Erythroblast (primary cell): ENCODE measurements at places on chromosomes 3 and 15.

DNA sequence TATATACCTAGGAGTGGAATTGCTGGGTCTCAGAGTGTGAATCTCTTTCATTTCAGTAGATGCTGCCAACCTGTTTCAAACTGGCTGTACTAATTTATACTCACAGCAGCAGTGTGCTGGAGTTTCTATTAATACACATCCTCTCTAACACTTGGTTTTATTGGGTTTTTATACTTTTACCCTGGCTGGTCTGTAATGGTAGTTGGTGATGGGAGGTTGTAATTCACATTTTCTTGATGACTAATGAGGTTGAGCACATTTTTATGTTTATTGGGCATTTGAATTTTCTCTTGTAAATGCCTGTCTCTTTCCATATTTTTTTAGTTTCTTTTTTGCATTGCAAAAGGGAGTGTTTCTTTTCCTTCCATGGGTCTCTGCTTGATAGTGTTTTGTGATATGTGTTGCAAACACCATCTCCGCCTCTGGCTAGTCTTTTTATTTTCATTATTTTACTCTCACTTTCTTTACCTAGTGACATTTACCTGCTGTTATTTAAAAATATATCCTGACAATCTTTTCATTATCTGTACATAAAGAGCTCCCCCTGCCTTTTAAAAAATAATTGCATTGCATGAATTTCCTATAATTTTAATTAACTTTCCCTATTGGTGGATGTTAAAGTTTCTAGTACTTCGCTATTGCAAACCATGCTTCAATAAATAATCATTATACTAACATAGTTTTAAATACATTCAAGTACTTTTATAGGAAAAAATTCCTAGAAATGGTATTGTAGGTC, 49.0 kb upstream of the GCNT3 start:
- DNase-seq = no peak

DNA sequence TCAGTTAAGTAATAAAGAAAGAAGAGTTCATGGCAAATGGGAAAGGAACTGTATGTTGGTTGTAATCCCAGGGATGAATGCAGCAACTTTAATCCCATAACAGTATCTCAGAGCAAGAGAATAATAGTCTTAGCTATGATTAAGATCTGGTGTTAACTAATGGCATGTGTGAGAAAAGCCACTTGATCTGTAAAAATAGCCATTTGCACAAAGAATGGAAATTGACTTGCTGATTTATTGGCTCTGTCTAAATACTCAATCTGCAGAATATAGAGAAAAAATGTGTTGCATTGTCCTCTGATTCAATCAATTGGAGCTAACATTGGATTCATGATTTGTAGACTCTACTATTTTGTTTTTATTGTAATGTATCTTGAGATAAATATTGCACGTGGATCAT, 987.0 kb downstream of the NSUN3 start:
- DNase-seq = no peak

DNA sequence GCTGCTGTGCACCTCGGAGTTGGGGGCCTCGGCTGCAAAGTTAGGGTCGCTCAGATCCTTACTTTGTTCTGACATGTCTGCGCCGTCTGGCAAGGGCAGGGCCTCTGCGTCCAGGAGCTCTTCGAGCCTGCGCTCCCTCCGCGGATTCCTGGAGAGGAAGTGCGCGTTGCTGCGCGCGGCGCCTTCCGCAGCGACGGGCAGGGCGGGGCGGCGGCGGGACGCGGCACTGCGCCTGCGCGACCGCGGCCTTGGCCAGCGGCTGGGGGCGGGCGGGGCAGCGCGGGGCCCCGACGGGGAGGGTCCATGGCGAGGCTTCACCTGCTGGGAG, at the start of gene NDN:
NDN (minus strand) TSS at position 163 of the 328 bp plus-strand sequence; CDS start at position 75, 88 bp downstream.
- no peak for DNase-seq

- no peak for DNase-seq
Measured at GRCh38 chr15:90814191-90814821, 54.1 kb upstream of the FURIN start.

DNA sequence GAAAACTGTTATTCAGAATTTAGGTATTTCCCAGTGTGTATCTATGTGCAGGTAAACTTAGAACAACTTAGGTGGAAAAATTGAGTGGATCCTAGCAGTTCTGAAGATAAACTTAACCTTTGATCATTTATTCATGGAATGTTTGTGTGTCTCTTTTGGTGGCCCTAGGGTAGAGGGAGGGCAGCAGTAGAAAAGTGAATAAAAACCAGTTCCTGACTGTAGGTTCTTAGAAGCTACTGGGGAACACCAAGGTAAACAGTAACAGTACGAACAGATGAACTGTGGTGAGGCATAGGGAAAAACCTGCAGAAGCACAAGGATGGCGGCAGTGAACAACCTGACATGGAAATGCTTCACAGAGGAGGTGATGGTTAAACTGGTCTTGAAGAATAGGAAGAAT, 2.5 kb downstream of the SNRK start:
- DNase-seq = no peak

- DNase-seq = no peak
Measured at GRCh38 chr3:103393395-103394186, 958.8 kb downstream of the ZPLD1 start.

GRCh38 chr15:40695469-40695890, 506 bp downstream of the RAD51 start:
- peak; percentile 87 for DNase-seq

DNA sequence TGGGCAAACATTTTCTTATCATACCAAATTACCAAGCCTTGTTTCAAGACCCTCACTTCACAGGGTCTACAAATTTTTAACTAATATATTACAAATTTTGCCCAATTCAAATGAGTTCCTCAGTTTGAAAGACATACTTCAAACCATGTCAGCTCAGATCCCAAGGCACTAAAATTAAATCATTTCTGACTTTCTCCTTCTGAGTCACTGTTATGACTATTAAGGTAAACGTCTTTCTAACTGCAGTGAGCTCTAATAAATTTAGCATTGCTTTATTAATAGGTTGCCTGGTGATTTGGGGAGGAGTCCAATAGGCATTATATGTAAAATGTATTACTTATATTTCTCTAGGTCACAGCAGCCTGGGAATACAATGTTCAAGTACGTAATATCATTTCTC, 158.2 kb upstream of the ARHGEF26 start:
- no peak for DNase-seq

- DNase-seq = no peak
Measured at GRCh38 chr15:46278486-46279090, 643.8 kb downstream of the SQOR start.

GRCh38 chr3:126155819-126156218, 24.6 kb downstream of the ALDH1L1 start:
- DNase-seq = no peak

GRCh38 chr3:102605153-102605552, 170.3 kb downstream of the ZPLD1 start:
- DNase-seq = peak; percentile 1

DNA sequence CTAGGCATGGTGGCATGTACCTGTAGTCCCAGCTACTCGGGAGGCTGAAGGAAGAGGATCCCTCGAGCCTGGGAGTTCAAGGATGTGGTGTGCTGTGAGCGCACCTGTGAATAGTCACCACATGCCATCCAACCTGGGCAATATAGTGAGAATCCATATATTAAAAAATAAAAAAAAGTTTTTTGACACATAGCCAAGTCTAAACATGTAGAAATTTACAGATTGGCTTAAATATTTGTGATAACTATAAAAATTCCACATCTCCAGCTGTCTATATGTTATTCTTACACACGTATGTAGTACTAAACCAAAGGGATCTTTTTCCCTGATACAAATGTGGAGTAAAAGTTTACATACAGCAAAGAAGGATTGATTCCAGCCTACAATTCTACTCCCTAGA, 119.7 kb downstream of the CNTN4 start:
- DNase-seq = no peak

DNA sequence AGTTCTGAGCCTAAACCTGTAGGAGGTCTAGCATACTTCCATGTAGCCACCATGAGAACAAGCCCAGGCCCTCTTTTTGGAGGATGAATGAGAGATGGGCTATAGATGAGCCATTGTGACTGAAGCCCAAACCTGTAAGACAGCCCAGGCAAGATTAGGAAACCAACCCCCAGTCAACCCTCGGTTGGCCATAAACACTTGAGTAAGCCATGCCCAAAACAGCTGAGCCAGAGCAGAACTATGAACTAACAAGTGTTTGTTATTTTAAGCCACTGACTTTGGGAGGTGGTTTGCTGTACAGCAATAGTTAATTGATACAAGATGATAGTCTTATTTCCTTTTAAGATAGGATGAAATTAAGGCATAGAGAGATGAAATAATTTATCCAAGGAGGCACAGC, 12.4 kb upstream of the CPNE4 start:
- no peak for DNase-seq

DNA sequence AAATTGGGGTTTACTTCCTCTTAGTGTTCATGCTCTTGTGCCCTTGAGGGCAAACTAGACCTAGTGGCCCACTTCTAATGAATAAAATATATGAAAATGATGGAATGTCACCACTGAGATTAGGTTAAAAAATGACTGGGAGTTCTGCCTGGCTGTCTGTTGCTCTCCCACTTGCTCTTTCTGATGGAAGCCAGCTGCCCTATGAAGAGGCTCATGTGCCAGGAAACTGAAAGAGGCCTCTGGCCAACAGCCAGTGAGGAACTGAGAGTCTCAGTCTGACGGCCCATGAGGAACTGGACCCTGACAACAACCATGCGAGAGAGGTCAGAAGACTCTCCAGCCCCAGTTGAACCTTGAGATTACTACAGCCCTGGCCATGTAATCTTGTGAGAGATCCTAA, 107.1 kb upstream of the FHIT start:
- DNase-seq = no peak

DNA sequence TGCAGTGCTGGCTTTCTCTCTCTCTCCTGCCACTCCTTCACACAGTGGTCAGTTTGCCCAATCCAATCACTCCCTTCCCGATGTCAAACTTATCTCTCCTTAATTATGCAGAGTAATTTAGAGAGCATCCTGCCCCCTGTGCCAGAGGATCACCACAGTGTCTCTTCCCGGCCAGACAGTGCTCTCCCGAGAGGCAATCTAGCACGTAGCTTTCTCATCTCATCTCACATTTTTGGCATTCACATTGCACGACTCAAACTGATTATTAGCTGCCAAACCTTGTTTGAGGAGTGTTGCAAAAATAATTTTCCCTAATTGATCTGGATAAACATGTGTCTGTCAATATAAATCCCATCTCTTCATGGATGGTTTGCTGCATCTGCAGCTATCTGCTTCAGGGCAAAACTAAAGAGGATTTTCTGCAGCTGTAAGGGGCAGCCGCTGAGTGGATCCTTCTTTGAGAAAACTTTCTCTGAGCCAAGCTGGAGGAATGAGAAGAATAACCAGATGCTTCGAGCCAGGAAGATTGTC, 37.8 kb downstream of the SSUH2 start:
- no peak for DNase-seq

- DNase-seq = no peak
Measured at GRCh38 chr3:47985381-47985780, 30.8 kb downstream of the MAP4 start.

GRCh38 chr3:194985031-194985578, 285.9 kb downstream of the XXYLT1 start:
- DNase-seq = no peak

- no peak for DNase-seq
Measured at GRCh38 chr3:163266731-163267130, 1770.1 kb downstream of the OTOL1 start.

- no peak for DNase-seq
Measured at GRCh38 chr3:177347611-177348010, 150.3 kb upstream of the TBL1XR1 start.

DNA sequence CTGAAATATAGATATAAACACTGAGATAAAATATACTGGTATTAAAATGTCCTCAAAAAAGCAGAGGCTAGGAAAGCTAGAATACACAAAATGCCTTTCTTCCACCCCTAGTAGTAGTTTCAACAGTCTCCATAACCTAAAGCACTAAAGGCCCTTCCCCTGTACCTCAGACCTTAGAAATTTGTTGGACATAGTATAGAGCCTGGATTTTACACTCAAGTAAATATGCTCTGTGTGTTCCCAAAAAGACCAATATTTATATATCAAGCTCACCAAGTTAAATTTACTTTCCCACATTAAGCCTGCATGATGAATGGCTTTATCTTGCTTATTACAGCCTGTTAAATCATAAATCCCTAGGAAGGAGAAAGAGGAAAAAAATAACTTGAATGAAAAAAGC, 378.7 kb upstream of the AZI2 start:
- no peak for DNase-seq

GRCh38 chr3:44555723-44556122, 730 bp downstream of the ZKSCAN7 start:
- DNase-seq = no peak

DNA sequence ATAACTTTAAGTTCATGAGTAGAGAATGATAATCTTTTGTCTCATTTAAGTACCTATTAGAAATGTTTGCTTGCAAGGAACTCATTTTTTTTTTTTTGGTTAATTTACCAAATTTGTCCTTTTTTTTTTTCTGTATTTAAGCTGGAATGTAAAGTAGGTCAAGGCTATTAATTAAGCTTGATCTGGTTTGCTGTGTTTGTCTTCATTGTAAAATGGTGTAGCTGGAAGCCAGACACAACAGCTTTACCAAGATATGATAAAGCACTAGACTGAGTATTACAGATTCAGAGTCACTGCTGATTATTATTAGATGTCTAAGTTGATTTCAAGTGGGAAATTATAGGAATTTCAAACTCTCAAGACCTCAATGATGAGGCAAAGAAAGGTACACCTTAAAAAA, 15.0 kb upstream of the ZPLD1 start:
- DNase-seq = no peak

DNA sequence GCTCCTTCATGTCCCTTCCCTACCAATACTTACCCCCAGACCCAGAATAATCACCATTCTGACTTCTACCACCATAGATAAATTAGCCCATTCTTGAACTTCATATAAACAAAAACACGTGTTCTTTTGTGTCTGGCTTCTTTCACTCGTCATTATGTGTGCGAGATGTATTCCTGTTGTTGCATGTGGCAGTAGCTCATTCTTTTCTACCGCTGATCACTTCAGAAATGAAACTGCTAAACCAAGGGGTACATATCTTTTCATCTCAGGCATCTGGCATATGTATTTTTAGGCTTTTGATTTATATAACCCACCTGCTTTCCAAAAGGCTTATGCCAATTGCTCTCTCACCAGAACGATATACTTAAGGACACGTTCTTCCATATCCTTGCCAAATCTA, 13.8 kb upstream of the SCG3 start:
- DNase-seq = no peak

- no peak for DNase-seq
Measured at GRCh38 chr3:104687362-104687761, 679.3 kb upstream of the ALCAM start.

- DNase-seq = no peak
Measured at GRCh38 chr3:27533261-27533607, 49.0 kb upstream of the SLC4A7 start.

GRCh38 chr15:34114215-34114614, 12.3 kb downstream of the PGBD4 start:
- DNase-seq = no peak

- no peak for DNase-seq
Measured at GRCh38 chr3:18236726-18237125, 188.4 kb downstream of the SATB1 start.

DNA sequence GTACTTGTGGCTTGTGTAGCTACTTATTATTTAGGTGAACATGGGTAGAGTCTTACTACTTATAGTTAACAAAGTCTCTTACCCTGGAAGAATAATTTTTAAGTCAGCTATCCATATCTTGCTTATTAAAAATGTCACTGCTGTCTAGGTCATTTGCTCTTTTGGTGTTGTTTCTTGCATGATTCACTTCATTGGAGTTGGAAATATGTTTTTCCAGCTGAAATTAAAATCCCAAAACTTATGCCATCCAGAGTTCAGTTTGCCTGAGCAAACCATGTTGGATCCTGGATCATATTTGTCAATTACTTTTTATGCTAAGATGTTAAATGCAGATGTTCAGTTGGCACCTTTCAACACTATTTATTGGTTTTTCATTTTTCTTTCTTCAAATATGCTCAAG, 421.0 kb upstream of the RBMS3 start:
- DNase-seq = no peak
